NCI-H2171 (cell line): ENCODE measurements at places on chromosomes 12 and 14.

- no peak for DNase-seq
Measured at GRCh38 chr14:96274122-96274521, 18.1 kb downstream of the BDKRB1 start.

- DNase-seq: peak; percentile 37
Measured at GRCh38 chr12:67517181-67517887, 131.2 kb upstream of the DYRK2 start.

- DNase-seq: no peak
Measured at GRCh38 chr12:109538191-109538863, 35.0 kb downstream of the MMAB start.

GRCh38 chr12:80936642-80937390 lies 918 bp downstream of the LIN7A start:
- peak; percentile 7 for DNase-seq

- no peak for DNase-seq
Measured at GRCh38 chr12:67919406-67919805, 69.8 kb upstream of the IFNG-AS1 start.

- no peak for DNase-seq
Measured at GRCh38 chr12:109572506-109572845, 828 bp downstream of the MMAB start.

DNA sequence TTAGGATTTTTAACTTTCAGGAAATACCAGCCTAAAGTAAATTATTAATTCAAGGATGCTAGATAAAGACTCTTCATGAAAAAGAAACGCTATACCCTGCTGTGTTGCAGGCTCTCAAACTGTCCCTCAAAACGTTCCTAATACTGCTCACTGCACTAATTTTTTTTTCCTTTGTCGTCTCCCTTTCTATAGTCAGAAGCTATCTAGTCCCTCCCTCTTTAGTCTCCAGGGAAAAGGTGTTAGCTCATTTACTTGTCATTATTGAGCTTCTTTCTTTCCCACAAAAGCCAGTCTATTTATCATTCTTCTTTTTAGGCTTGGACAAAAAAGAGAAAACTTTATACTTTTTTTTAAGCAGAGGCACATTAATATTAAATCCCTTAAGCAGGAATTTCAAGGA lies 30.3 kb upstream of the INSM2 start:
- peak; percentile 12 for DNase-seq

DNA sequence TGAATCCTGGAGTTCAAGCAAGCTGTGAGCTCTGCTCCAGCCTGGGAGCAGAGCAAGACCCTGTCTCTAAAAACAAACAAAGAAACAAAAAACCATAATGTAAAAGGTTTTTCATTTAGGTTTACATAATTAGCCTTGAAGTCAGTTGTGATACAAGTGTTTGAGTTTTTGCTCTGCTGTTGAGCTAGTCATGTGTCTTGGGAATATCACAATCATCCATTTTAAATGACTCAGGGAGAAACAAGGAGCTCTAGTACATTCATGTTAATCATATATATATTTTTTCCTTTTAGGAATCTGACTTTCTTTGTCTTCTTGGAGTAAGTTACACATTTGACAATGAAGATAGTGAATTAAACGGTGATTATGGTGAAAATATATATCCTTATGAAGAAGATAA lies 12.9 kb downstream of the MIA2 start:
- DNase-seq: no peak

DNA sequence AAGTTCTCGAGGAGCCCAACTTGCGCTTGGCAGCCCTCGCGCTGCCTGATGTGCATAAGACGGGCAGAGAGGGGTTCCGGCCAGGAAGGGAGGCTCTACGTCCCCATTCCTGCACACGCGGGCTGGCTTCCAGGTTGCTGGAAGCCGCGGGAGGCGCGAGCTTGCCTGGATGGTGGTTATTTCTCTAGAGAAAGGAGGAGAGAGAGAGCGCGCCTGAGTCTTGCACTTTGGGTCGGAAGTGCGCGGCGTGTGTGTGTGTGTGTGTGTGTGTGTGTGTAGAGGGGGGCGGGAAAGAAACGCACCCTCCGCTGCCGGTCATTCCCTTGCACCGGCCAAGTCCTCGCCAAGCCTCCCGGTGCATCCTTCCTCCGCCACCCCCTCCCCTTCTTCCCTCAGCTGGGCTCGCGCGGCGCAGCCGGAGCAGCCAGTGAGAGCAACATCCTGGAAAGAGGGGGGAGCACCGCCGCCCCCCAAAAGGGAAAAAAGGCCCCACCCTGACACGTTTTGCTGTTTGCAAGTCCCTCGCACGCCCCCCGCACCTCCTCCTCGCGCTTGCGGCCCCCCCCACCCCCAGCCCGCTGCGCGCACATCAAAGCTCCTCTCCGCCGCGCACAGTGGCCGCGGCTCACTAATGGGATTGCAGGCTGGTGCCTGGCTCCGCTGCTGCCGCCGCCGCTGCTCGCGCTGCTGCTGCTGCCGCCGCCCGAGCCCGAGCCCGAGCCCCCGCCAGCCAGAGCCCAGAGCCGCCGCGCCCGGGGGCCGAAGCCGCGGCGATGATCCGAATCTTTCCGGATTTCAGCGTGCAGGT lies 4.4 kb upstream of the NPAS3 start:
- peak; percentile 50 for DNase-seq

DNA sequence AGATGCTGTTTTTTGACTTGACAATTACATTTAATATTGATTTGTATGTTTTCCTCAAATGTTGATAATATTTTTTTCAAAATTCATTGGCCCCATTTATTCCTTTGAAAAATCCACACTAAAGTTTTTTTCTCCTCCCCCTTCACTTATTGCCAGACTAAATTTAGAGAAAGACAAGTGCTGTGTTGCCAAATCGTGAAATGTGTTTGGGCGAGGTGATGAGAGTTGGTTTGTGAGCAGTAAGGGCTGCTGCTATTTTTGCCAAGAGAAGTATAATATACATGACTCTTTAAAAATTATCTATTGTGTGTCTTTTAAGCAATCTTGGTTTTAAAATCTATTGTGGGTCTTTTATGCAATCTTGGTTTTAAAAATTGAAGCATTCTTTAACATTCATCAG lies 188.9 kb downstream of the PPFIA2 start:
- DNase-seq: no peak
